ENCODE measurements at places on chromosomes 7 and 10.
A peak's percentile ranks its signal among the peaks of the same experiment; 100 is the strongest.

DNA sequence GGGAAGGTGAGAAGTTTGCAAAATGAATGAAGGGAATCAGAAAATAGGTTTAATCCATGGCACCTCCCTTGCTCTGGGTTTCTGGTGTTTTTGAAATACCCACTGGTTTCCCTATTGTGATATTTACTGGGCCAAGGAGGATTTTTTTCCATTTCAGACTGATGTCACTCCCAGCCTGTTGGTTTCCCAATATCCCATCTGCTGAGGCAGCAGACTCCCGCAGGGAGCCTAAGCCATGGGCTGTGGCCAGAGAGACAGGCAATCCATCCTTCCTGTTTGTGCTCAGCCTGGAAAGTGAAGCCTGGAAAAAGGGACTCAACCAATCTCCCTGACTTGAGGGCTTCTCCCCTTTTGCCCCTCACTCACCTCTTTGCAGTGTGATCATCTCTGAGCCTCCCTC, 22.8 kb downstream of the FAM107B start:
- peak; percentile 56 for DNase-seq

GRCh38 chr10:31124852-31125251, 93.2 kb upstream of the ZNF438 start:
- DNase-seq: no peak

DNA sequence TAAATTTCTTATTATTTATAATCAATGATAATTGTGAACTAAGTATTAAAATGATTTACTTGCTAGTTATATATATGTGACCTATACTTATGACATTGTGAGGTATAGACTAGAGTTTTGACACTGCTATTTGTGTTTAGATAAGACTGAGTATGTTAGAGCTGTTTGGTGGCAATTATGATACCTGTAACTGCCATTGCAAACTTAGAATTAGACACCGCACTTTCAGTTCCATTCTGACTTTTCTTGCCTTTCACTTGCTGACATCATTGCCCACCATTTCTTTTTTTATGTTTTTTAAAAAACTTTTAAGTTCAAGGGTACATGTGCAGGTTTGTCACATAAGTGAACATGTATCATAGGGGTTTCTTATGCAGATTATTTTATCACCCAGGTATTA, 214.5 kb downstream of the MBL2 start:
- DNase-seq: no peak

DNA sequence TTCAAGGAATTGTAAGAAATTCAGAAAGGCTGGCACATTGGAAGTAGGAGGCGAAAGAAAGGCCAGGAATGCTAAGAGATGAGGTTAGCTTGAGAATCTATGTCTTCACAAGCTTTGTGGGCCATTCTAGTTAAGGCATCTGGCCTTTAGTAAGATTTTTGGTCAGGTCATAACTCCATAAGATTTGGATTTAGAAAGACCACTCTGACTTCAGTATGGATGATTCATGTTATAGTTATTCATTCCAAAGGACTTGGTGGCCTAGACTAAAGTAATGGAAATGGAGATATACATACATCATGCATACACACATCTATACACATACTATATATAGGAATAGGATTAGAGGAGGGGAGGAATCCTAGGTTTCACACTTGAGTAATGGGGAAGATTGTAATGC, 77.5 kb downstream of the SEPTIN7 start:
- no peak for DNase-seq

GRCh38 chr7:125425506-125425905, 495.9 kb upstream of the POT1 start:
- DNase-seq: no peak

Data from NCI-H2171 treated with DMSO at 0.1 percent for 48 hours (cell line).